ENCODE measurements at places on chromosomes 7 and 10.

DNA sequence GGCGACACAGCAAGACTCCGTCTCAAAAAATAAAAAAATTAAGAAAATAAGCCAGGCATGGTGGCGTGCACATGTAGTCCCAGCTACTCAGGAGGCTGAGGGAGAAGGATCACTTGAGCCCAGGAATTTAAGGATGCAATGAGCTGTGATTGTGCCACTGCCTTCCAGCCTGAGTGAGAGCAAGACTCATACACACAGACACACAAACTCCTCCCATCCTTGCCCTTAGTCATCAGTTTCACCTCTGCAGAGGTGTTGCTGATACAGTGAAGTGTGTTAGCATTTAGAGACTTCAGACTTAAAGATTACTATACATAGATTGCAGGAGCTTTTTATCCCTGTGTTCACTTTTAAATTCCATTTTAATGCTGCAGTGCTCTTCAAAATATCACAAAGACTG lies 5.5 kb upstream of the H2AZ2 start:
- no peak for DNase-seq

DNA sequence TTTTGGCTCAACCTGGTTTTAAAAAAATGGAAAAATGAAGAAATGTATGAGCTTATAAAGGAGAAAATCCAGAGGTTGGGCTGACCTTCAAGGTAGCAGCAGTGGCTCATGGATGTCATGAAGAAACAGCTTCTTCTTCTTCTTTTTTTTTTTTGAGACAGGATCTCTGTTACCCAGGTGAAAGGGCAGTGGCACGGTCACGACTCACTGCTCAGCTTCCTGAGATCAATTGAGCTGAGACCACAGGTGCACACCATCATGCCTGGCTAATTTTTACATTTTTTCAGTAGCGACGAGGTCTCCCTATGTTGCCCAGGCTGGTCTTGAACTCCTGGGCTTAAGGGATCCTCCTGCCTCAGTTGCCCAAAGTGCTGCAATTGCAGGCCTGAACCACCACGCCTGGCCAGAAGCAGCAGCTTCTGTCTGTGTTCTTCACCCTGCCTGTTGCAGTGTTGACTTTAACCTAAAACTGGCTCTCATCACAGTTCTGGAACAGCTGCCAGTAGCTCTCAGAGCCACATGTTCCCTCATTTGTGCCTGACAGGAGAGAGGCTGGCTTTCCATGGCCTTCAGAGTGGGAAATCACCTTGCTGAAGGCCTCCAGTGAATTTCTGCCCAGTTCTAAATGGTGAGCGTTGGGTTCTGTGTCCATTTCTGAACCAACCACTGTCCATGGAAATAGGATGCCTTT lies 117.7 kb downstream of the PFKFB3 start:
- no peak for DNase-seq

GRCh38 chr7:151798851-151799448 lies 78.0 kb downstream of the PRKAG2 start:
- no peak for DNase-seq

GRCh38 chr7:8209353-8209752 lies 52.6 kb downstream of the ICA1 start:
- DNase-seq = no peak

- DNase-seq = no peak
These were observed 31.8 kb downstream of the NUDT1 start for GRCh38 chr7:2273866-2274265.

GRCh38 chr10:3654980-3655379 lies 130.0 kb downstream of the KLF6 start:
- DNase-seq = no peak

DNA sequence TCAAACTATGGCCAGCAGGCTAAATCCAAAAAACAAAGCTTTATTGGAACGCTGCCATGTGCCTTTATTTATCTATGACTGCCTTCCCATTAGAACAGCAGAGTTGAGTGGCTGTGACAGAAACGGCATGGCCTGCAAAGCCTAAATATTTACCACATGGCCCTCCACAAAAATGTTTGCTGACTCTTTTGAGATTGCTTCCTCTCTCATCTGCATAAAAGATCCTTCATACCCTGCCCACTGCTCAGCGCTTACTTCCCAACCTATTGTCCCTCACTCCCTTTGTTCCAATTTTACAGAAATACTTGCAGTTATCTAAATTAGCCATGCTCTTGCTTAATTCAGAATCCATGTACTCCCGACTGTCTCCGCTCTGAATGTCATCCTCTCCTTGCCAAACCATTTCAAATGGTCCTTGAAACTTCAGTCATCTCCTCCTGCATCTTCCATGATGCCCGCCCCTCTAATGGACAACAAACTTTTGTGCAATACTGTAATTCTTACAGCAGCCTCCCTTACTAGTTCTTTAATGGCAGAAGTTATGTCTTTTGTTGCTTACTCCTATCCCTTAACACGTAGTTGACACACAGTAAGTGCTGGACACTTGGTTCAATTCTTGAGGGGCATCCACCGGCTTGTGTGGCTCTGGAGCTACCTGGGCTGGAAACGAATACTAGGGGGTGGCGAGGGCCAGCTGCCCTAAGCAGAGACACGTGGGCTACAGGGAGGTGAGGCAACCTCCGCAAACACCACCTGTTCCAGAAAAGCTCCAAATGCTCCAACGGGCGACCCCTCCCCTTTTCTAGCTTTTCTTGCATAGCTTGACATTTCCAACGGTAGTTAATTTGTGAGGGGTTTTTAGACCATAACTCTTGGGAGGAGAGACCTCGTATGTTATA lies 832 bp downstream of the XRCC2 start:
- DNase-seq = no peak

GRCh38 chr7:139626817-139627216 lies 103.3 kb downstream of the CLEC2L start:
- no peak for DNase-seq

- no peak for DNase-seq
These were observed 199.2 kb upstream of the SEMA3A start for GRCh38 chr7:84393786-84394185.

Data from stimulated activated CD8-positive, alpha-beta memory T cell treated with anti-CD3 and anti-CD28 coated beads, Interleukin-4, amount 100 ng/mL, for 1 hour (primary cell).